Mesothelial cell of epicardium (in vitro differentiated cells): ENCODE measurements at places on chromosomes 16 and 17. TPM values are rescaled to one million over a fixed set of nuclear protein-coding genes. Genes with fewer than 3 reads are reported as not detected.

Gene KCNJ12
- total RNA-seq = 0.53 to 0.76 TPM (median 0.54 TPM) in 3 replicates

Gene CES5A
- total RNA-seq = not detected in 3 replicates

Gene TBC1D3L
- total RNA-seq = 55.1 to 59.1 TPM (median 55.9 TPM) in 3 replicates

Gene NPW
- total RNA-seq = 14.0 to 16.1 TPM (median 15.4 TPM) in 3 replicates

Gene PDILT
- not detected in 3 replicates for total RNA-seq

Gene TOB1
- 29.4 to 34.7 TPM (median 32.0 TPM) in 3 replicates for total RNA-seq

Gene FOXO3B
- total RNA-seq = 20.4 to 21.3 TPM (median 20.9 TPM) in 3 replicates

Gene PPP1R27
- 0.35 TPM in 1 of 3 replicates, not detected in the others for total RNA-seq

Gene MAPT
- total RNA-seq = 2.5 to 3.1 TPM (median 2.8 TPM) in 3 replicates

Gene ATAD5
- 9.7 to 11.3 TPM (median 10.6 TPM) in 3 replicates for total RNA-seq

Gene BRD7
- 76.8 to 87.4 TPM (median 84.2 TPM) in 3 replicates for total RNA-seq

Gene CACNG3
- 0.09 TPM in 1 of 3 replicates, not detected in the others for total RNA-seq

Gene TEKT1
- total RNA-seq = not detected in 3 replicates

Gene TMEM231
- total RNA-seq = 9.2 to 13.0 TPM (median 10.8 TPM) in 3 replicates

Gene MPP3
- total RNA-seq = 22.9 to 24.3 TPM (median 22.9 TPM) in 3 replicates

Gene EVI2B
- total RNA-seq = not detected in 3 replicates

Gene NDRG4
- 17.3 to 18.6 TPM (median 17.4 TPM) in 3 replicates for total RNA-seq
